ENCODE measurements at places on chromosomes 11 and 22.

- no peak for DNase-seq
Measured at GRCh38 chr22:36442506-36443197, 38.8 kb downstream of the TXN2 start.

GRCh38 chr11:91296629-91297028 is 928.0 kb upstream of the FAT3 start:
- DNase-seq, result no peak

DNA sequence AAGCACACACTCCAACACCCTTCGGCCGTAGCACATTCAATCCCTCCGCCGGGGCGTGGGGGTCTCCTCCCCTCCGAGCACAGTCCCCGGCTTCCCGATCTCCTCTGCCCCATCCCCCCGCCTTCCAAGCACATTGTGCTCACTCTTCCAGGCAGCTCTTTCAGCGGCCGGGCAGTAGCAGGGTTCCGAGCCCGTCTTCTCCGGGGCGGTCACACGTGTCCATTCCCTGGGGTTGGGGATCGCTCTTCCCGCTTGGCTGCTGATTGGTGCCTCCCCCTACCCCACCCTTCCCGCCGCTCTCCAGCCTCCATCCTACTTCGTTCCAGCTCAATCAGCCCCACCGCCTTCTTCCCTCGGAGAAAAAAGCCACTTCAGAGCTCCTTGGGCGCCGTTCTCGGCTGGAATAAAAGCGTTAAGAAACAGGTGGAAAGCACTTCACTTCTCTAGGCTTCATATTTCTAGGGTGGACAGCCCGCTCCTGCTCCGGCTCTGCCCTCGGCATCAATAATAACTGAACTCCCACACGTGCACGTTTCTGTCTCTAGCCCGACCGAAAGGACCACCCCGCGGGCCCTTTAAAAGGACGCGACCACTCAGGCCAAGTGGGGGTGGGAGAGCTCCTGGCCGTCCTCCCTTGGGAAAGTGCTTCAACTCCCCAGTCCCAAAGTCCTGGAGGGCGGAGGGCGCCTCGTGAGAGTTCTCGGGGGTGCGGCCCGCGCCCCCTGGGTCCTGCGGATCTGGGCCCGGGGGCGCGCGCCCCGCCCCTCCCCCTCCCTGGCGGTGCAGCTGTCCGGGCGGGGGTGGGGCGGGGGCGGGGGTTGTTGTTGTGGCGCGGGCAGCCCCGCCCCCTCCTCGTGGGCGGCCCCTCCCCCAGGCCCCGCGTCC is 464 bp upstream of the CECR2 start:
- no peak for DNase-seq

- peak; percentile 83 for DNase-seq
Measured at GRCh38 chr22:43945632-43946383, 9.4 kb upstream of the SAMM50 start.

- DNase-seq, result no peak
Measured at GRCh38 chr22:38141217-38141973, 30.9 kb upstream of the BAIAP2L2 start.

DNA sequence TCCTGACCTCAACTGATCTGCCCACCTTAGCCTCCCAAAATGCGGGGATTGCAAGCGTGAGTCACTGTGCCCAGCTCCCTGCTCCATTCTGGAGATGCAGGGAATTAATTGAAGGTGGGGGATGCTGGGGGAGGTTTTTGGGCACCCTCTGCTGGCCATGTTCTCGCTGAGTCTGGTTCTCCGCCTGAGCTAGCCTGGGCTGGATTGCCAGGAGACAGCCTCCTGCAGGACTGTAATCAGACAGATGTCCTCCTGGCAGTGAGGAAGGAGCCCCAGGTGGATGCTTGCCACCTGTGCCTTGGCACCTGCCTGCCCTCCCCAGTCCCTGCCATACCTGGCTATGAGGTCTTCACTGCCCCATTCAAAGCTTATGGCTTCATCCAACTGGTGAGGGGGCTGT is 5.4 kb downstream of the MTFP1 start:
- DNase-seq, result no peak

All from aorta (tissue), 5 donors.